ENCODE measurements at places on chromosomes 11 and 22.

DNA sequence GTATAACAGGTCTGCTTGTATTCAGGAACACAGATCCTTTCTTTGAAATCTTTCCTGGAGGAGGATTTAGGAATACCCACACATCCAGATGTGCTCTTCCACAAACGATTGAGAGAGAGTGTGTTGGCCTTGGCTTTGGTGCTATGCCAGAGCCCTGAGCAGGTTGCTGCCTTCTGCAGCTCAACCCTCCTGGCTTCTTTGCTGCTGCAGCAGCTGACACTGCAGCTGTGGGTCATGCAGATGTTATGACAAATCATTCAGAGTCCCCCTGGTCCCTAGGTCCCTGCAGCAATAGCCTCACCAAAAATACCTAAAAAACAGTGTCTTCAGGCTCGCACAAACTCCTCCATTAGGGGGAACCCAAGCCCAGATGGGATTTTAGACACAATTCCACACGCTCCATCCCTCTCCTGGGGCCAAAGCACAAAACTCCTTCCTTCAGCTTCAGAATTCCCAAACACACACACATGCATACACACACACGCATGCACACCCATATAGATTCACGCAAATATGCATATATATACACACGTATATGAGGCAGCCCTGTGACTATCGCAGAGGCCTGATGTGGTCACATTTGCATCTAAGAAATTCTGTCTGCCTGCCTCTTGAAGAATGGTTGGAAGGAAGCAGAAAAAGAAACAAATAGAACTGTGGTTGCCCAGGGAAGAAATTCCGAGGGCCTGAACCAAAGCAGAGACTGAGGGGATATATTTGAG, 35.4 kb downstream of the SLN start:
- H3K36me3 ChIP-seq = no peaks in the 10 kb centered on the region
- H3K4me3 ChIP-seq = no peak overlapping the region
- H3K27me3 ChIP-seq = no peaks in the 10 kb centered on the region
- no peak for DNase-seq
- no peaks in the 10 kb centered on the region for H3K4me1 ChIP-seq

DNA sequence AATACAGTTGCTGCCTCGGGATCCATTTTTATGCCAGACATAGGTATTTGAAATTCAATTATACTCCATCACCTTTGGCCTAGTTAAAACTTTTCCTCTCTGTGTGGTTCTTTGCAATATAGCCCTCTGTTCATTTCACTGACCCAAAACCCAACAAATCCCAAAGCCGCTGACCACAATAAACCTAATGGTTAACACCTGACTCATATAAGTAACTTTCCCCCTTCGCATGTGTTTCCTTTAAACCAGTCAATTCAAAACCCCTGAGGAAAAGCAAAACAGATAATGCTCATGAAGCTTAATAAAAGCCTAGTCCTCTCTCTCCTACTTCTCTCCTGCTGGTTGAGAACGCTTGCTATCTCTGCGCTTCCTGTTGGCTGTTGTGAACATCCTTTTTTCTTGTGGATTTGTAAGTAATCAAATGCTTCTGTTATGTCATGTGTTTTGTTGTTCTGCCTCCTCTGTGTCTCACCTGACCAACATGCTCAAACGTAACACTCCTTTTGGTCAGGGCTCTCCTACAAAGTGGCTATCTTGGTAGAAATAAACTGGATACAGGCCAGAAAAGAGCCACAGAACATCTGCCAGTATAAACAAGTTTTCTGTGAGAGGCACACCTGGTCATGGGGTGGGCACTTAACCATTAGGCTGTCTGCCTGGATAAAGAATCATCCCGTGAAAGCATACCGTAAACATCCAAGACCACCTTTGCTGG, 652.6 kb downstream of the METTL15 start:
- no peak for DNase-seq
- H3K4me3 ChIP-seq = no peak overlapping the region
- no peak overlapping the region for H3K27ac ChIP-seq
- no peaks in the 10 kb centered on the region for H3K36me3 ChIP-seq
- H3K27me3 ChIP-seq = no peaks in the 10 kb centered on the region
- no peaks in the 10 kb centered on the region for H3K4me1 ChIP-seq

- peaks cover 17% of the 10 kb centered on the region for H3K4me1 ChIP-seq
- no peak overlapping the region for H3K27ac ChIP-seq
- peaks cover 6% of the 10 kb centered on the region for H3K36me3 ChIP-seq
- no peak for DNase-seq
- peaks cover 55% of the 10 kb centered on the region for H3K27me3 ChIP-seq
Observed at GRCh38 chr22:50526834-50527801, 1.7 kb upstream of the SCO2 start.

DNA sequence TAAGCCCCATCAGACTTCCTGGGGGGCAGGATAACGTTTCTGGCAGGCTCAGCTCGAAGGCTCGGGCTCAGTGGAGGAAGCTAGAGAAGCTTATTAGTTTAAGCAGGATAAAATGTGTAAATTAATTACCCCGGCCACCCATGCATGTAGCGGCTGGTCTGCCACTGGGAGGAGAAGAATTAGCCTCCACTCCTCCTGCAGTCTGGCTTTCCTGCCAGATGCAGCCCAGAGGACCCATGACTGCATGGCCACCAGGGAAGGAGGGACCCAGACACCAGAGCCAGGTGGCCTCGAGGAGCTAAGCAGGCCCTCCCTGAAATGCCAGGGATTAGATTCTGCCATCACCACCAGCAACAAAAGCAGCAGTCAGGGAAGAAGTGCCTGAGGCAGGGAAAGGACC, 32.3 kb downstream of the TRIM29 start:
- H3K27me3 ChIP-seq = peaks cover 13% of the 10 kb centered on the region
- no peak for DNase-seq
- H3K27ac ChIP-seq = peak overlapping the region; percentile 12
- no peaks in the 10 kb centered on the region for H3K36me3 ChIP-seq
- no peak overlapping the region for H3K4me3 ChIP-seq
- H3K4me1 ChIP-seq = no peaks in the 10 kb centered on the region
